ENCODE measurements at places on chromosomes 16 and 17.

DNA sequence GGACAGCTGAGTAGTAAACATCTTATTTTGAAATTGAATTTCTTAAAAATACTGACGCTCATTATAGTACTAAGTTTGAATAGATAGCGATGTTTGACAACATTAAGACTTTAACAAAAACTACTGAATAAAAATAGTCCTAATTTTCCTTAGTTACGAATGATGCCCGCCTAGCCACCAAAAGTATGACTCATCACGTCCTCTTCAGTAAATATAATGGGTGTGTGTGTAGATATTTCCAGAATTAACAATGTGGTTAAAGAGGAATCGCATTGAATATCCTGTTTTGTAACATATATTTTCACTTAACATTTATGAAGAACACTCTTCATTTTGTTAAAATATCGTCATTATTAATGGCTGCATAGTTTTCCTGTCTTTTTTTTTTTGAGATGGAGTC lies 187.6 kb downstream of the MYO1D start:
- DNase-seq: no peak

- DNase-seq: no peak
These were observed 166.6 kb upstream of the CIBAR2 start for GRCh38 chr16:85278839-85279238.

- no peak for DNase-seq
These were observed 3.2 kb downstream of the ZNF500 start for GRCh38 chr16:4763791-4764190.

DNA sequence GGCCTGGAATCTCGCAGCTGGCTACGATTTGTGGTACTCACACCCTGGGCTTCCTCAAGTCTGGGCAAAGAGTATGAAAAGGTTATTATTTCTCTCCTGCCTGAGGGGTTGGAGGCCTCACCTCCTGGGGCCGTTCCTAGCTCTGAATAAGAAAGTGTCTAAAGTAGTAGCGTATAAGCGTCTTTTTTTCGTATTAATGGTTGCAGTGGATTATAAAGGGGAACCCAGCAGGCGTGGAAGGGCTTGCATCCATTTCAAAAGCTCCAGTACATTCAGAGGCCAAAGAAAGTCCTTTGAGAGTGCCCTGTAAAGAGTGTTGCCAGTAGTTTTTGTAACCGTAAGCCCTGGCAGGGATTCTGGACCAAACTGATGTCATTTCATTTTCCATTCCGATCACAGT lies 72.2 kb upstream of the MPHOSPH6 start:
- no peak for DNase-seq

DNA sequence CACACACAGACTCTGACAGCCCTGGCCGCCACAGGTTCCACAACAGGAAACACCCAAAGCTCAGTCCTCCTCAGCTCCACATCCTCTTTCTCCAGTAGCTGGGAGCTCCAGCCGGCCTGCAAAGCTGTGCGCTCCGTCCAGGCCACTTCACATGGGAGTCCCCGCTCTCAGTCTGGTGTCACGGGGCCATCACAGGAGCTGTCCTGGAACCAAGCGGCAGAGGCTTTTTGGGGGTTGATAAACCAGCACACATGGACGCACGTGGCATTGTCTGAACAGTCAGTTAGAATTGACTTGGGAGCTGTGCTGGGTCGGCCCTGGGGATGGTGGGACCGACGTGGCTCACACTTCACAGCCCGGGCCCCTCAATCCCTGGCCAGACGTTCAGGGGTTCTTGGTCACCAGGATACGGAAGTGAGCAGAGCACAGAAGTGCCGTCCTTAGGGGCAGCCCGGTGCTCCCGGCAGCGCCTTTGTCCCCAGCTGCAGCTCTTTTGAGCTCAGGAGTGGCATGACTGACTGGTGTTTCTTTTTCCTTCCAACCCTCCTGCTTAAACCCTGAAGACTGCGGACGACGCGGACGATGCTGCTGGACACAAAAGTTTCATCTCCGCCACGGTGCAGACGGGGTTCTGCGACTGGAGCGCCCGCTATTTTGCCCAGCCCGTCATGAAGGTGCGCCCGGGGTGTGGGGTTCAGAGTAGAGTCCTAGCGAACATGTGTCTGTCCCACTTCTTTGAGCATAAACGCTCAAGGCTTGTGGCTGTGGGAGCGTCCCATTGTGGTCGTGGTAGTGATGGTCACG lies 66.6 kb upstream of the CHMP6 start:
- no peak for DNase-seq

DNA sequence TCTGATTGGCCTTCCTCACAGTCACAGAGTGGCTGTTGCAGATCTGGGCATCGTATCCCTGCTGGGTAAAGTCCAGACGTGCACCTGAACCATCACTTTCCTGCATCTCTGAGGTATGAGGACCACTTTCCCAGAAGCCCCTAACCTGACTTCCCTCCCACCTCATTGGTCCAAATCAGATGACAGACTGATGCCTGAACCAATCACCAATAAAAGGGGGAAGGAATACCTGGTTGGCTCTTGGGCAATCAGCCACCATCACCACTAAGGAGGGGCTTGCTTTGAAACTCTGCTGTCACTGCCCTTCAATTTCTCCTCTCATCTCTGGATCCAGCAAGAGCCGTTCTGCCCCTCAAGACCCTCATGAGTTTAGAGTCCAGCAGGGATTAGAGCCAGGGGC lies 13.6 kb upstream of the WFDC1 start:
- no peak for DNase-seq

DNA sequence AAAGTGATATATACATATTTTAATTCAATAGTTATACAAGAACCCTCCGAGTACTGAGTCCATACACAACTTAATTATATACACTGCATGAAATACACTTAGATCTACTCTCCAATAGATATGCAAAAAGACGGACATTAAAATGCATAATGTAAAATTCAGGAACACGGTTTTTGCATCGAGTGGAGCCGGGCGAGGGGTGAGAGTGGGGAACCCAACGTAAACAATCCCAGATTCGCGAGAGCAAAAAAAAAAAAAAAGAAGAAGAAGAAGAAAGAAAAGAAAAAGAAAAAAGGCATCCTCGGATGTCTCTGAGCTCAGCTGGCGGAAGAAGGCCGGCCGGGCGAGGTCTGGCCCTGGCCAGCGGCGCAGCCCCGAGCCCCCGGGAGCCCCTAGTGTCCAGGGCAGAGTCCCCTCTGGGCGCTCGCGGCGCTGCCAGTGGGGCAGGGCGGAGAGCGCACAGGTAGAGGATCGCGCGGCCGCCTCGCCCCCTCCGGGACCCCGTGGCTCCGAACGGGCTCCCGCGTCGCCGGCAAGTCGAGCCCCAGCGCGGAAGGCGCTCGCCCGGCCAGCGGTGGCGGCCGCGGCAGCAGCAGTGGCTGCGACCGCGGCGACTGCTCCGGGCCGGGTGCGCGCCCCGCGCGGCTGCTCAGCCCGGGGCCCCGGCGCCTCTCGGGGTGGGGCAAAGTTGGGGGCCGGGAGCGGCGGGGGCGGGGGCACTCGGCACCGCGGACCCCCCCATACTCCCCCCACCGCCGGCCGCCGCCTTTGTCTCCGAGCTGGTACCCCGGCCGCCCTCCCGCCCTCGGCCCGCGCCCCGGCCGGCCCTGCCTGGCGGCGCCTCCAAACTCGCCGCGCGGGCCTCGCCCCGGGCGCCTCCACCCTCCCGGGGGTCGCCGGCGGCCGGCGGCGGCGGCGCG lies 9.6 kb upstream of the ZFHX3 start:
- DNase-seq: no peak

DNA sequence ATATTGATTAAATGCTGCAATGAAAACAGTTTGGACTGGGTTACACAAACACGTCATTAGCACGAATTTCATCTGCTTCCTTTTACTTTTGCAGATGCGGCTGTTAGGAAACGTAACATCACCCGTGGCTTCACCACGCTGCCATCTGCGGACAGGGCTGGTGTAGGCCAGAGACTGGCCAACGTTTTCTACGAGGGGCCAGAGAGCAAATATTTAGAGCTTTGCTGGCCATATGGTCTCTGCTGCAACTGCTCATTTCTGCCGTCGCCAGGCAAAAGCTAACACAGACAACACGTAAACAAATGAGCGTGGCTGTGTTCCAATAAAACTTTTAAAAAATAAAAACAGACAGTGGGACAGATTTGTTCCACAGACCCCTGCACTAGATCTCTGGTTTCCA lies 96.6 kb downstream of the ENGASE start:
- no peak for DNase-seq

DNA sequence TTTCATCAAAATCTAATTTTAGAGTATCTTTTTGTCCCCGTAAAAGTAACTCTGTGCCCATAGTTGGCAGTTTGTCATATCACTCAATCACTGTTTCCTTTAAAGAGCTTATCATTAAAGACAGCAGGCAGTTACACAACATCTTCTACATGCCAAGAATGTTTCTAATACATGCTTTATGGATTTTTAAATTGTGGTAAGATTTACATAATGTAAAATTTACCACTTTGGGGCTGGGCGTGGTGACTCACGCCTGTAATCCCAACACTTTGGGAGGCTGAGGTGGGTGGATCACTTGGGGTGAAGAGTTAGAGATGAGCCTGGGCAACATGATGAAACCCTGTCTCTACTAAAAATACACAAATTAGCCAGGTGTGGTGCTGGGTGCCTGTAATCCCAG lies 687.2 kb downstream of the WWOX start:
- no peak for DNase-seq

GRCh38 chr16:48556913-48557351 lies 53.0 kb downstream of the N4BP1 start:
- no peak for DNase-seq

- no peak for DNase-seq
These were observed 23.0 kb upstream of the SLC38A8 start for GRCh38 chr16:84065536-84066132.

DNA sequence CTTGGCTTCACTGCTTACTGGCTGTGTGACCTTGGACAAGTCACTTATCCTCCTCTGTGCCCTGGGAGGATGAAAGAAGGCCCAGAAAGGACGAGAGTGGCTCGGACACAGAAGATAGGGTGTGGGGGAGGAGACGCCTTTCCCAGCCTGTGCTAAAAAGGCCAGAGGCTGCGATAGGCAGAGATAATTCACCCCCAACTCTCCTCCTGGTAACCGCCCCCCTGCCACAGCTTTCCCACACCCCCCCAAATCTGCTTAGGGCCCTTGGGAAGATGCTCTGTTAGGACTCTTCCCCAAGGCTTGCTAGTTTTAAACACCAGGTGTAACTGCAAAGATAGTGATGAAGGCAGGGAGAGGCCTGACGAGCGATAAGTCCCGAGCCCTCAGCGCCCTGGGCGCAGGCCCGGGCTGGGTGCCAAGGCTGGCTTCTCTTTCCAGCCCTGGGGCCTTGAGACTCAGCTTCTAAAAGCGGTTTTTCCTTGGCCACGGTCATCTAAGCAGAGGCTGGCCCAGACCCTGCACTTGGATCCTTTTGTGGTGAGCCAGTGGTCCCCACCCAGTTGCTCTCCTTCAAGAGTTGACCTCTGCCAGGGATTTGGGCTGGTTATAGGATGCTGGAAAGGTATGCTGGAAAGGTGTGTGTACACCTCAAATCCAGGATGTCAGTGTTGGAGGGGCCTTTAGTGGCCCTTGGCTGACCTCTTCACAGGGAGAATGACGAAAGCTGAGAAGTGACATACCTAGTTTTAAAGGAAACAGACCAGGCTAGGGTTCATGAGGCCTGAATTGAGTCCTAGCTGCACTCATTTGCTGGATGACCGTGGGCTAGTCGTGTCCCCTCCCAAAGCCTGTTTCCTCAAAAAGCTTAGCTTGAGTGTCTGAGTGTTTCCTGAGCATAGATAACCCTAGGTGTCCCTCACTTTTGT lies 3.4 kb upstream of the PPP1R9B start:
- no peak for DNase-seq

DNA sequence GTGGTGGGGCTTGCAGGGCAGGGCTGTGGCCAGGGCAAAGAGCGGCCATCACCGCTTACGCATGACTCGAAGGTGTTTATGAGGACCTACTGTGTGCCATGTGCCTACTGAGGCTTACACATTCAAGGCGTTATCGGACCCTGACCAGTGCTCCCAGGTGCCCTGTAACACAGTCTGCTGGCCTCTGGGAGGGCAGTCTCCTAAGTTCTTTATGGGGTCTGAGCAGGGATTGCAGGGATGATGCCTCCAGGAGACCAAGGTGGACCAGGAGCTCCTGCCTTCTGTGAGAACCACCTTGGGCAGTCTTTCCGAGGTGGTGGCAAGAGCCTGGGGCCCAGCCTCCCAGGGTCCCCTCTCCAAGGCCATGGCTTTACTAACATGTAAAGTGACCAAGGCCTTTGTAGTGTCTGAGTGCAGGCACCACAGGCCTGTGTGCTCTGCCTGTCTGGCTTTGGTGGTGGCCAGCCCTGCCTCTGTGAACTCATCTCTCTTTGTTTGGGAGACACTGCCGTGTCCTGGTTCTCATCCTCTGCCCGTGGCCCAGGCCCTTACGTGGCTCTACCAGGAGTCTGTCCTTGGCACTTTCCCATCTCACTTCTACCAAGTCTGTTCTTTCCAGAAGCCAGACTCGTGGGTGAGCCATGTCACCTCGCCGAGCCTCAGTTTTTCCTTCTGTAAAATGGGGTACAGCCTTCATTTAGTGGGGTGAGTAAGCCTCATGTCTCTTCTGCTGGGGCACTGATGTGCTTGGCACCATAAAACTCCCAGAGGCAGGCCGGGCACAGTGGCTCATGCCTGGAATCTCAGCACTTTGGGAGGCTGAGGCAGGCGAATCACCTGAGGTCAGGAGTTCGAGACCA lies 3.4 kb upstream of the SYNGR2 start:
- no peak for DNase-seq

DNA sequence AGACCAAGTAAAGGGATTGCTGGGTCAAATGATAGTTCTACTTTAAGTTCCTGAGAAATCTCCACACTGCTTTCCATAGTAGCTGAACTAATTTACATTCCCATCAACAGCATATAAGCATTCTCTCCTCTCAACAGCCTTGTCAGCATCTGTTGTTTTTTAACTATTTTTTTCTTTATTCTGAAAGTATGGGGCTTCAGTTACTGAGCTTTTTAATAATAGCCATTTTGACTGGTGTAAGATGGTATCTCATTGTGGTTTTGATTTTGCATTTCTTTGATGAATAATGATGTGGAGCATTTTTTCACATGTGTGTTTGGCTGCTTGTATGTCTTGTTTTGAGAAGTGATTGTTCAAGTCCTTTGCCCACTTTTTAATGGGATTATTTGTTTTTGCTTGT lies 2.5 kb downstream of the KRTAP2-2 start:
- DNase-seq: no peak

DNA sequence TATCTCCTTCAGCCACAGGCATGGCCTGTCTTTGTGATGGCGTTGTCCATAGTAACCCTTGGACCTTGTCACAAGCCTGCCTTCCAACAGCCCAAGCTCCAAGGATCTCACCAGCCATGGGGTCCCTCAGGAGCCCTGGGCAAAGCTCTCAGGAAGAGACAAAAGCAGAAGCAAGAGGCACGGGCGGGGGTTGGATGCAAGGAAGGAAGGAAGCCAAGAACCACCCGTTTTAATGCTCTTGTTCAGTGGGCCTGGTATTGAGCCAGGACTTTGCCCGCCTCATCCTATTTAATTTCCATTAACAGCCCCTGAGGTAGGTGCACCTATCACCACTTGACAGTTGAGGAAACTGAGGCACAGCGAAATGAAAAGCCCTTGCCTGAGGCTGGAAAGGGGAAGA lies 32.3 kb upstream of the GOSR2 start:
- no peak for DNase-seq

Measured in glomerular endothelial cell (primary cell).